ENCODE measurements at places on chromosomes 2 and 18. TPM values are rescaled to one million over a fixed set of nuclear protein-coding genes. Genes with fewer than 3 reads are reported as not detected.

The OR6B2 gene
- not detected for total RNA-seq

The UNC50 gene
- total RNA-seq: 38.5 TPM

The ALPP gene
- total RNA-seq: not detected

The SULT1C4 gene
- total RNA-seq: not detected

The RBFA gene
- total RNA-seq: 47.3 TPM

The TRAPPC8 gene
- total RNA-seq: 28.7 TPM

The RMND5A gene
- total RNA-seq: 55.3 TPM

The PARD6G gene
- total RNA-seq: 0.72 TPM

The PRSS56 gene
- not detected for total RNA-seq

The POTEI gene
- total RNA-seq: not detected

The REG3A gene
- not detected for total RNA-seq

The C2orf81 gene
- 3.8 TPM for total RNA-seq

The AKAIN1 gene
- total RNA-seq: not detected

The PRKCE gene
- 7.0 TPM for total RNA-seq

The MAIP1 gene
- 41.5 TPM for total RNA-seq

The PJVK gene
- 1.5 TPM for total RNA-seq

The MAB21L4 gene
- total RNA-seq: not detected

The DAW1 gene
- total RNA-seq: not detected

The POLR1A gene
- total RNA-seq: 61.2 TPM

The FBXO48 gene
- 1.5 TPM for total RNA-seq

The PIEZO2 gene
- total RNA-seq: not detected

The DCDC2C gene
- not detected for total RNA-seq

The CNPPD1 gene
- total RNA-seq: 53.8 TPM

The AGXT gene
- total RNA-seq: not detected

The SH2D6 gene
- total RNA-seq: 0.88 TPM

The SKA1 gene
- total RNA-seq: 32.1 TPM

The SERPINB10 gene
- total RNA-seq: not detected

The FAM117B gene
- total RNA-seq: 6.0 TPM

The IL1RN gene
- total RNA-seq: 0.78 TPM

The EDAR gene
- not detected for total RNA-seq

The LDAH gene
- 28.8 TPM for total RNA-seq

The ACTG2 gene
- not detected for total RNA-seq

The SPR gene
- 12.0 TPM for total RNA-seq

The BCL2 gene
- 74.9 TPM for total RNA-seq

The ZNF513 gene
- 8.2 TPM for total RNA-seq

The PLGLB1 gene
- total RNA-seq: 2.0 TPM
